CD4-positive, alpha-beta T cell (primary cell): ENCODE measurements at places on chromosomes 1 and 21. TPM values are rescaled to one million over a fixed set of nuclear protein-coding genes. Genes with fewer than 3 reads are reported as not detected.
A peak's percentile ranks its signal among the peaks of the same experiment; 100 is the strongest.

- DNase-seq: no peak
Measured at GRCh38 chr1:238606896-238607295, 716.2 kb upstream of the ZP4 start.

DNA sequence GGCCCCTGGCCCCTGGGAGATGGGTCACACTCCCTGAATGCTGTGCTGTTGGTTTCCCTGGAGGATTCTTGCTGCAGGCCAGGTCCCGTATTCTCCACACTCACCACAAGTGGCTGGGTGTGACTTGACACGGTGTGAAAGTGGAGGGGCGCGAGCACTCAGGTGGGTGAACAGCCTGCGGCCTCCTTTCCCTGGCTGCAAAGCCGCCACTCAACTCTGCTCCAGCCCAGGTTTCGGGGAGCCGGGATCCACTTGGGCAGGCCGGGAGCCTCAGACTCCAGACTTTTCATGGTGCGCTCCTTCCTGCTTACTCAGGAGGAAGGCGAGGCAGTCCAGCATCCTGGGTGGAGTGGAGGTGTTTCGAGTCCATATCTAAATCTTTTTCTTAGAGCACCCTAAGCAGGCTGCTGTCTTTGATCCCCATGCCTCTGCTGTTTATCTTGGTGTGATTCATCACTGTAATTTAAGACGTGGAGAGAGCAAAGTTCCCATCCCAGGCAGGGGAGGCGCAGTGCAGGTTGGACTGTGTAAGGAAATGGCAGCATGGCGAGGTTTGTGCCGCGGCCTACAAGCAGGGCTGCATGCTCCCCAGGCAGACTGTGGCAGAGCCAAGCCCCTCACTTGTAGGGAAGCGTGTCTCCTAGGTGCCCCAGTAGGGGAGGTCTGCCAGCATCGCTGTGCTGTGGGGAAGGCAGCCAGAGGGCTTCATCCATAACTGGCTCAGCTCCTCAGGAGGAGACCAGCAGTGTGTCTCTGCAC, 29.6 kb downstream of the VANGL1 start:
- no peak for DNase-seq

DNA sequence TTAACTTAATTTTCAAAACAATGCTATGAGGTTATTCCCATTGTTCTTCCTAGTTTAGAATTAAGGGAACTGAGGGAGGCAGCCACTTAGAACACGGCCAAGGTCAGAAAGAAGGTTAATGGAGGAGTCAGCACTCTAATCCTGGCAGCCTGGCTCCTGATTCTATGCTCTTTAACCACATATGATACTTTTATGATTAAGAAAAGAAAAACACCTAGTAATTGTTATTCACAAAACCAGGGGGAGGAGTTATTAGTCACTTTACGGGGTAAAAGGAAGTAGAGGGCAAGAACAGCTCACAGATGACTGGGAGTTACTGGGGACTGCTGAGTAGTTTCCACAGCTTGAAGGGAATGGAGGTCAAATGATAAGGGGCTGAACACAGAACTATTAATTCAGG, 38.6 kb downstream of the GADD45A start:
- peak; percentile 42 for DNase-seq

GRCh38 chr1:151368393-151369301, 3.9 kb downstream of the SELENBP1 start:
- DNase-seq: no peak

- DNase-seq: no peak
Measured at GRCh38 chr1:53369761-53370160, 41.9 kb upstream of the LRP8 start.

DNA sequence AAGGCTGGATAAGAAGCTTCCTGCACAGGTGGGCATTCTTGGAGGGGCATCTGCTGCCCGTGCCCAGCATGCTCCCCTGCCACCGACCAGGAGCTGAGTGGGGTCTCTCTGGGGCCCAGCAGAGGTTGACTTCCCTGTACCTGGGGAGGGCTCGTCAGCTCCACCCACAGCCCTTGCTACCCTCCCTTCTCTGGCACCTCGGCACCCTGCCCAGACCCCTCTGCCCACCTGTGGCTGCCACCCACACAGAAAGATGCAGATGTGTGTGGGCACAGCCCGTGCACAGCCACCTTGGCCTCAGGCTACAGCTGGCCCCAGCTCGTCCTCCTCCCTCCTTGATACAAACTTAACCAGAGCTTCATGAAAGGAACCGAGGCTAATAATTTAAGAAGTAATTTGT, 241.2 kb upstream of the VAMP3 start:
- no peak for DNase-seq

- no peak for DNase-seq
Measured at GRCh38 chr21:36437745-36438128, 42.2 kb downstream of the CLDN14 start.

DNA sequence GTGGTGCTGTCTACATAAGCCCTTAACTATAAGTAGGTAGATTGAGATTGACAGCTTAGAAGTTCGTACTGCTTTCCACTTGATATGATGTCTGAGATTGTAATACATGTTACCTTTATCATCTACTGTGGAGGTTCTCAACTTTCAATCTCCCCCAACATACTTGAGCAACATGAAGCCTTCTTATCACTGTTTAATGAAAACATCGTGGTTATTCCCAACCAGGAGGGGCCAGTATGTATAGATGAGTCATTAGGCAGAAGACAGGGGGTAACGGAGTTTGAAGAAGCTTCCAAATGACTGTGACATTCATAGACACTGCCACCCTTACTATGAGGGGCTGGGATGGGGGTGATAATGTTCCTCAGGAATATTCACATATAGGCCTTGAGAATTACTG, 36.0 kb downstream of the CENPF start:
- no peak for DNase-seq

- no peak for DNase-seq
Measured at GRCh38 chr1:41474490-41475271, 9.8 kb downstream of the EDN2 start.

- DNase-seq: no peak
Measured at GRCh38 chr1:200960236-200960947, 63.1 kb downstream of the KIF21B start.

DNA sequence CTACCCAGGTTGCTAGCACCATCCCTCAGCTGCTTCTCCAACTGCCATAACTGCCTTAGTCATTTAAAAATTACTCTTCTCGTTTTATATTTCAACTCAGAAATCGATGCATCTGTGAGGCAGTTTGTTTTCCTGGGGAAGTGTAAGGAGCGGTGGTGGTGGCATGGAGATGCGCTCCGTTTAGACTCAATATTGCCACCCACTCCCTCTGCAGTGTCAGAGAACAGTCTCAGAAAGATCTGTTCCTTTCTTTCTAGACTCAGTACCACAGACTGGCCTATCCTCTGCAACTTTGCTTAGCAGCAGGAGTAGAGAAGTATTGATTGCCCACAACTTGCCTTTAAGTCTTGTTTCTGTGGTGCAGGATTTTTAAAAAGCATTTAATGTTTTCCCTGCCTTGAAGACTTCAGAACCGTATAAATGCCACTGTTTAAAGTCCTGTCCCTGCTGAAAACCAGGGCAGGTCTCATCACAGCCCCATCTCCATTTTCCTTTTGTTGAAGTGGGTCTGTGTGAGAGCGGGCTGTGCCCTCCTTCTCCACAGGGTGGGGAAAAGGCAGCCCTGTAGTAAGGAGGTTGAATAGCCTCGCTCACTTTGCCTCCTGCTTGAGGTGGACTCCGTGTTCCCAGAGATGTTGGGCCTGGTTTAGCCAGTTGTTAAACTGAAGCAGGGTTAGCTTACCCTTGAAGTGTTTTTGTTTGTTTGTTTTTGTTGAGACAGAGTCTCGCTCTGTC, 105.2 kb downstream of the NFIA start:
- no peak for DNase-seq

- DNase-seq: peak; percentile 93
Measured at GRCh38 chr1:246506674-246507481, at the start of gene SMYD3. TSS of gene SMYD3 (minus strand) at chr1:246507279.

The MPL gene
- not detected for total RNA-seq

The CA14 gene
- not detected for total RNA-seq

The C1QA gene
- not detected for total RNA-seq

The KCNJ9 gene
- not detected for total RNA-seq

The PDE4B gene
- total RNA-seq: 159 TPM

The OPRD1 gene
- total RNA-seq: not detected

The COL11A1 gene
- total RNA-seq: not detected

The RHBDL2 gene
- not detected for total RNA-seq
